ENCODE measurements at places on chromosomes 16 and 17. TPM values are rescaled to one million over a fixed set of nuclear protein-coding genes. Genes with fewer than 3 reads are reported as not detected.

Gene PGAP6
- 39.5 TPM for total RNA-seq

Gene ZNF750
- total RNA-seq, result not detected

Gene OR1E1
- total RNA-seq, result not detected

Gene TP53TG3F
- not detected for total RNA-seq

Gene KRTAP9-2
- total RNA-seq, result not detected

Gene HOXB5
- 0.74 TPM for total RNA-seq

Gene MT4
- total RNA-seq, result not detected

Gene SSTR5
- total RNA-seq, result not detected

Gene COX11
- 46.0 TPM for total RNA-seq

Gene CAVIN1
- 479 TPM for total RNA-seq

DNA sequence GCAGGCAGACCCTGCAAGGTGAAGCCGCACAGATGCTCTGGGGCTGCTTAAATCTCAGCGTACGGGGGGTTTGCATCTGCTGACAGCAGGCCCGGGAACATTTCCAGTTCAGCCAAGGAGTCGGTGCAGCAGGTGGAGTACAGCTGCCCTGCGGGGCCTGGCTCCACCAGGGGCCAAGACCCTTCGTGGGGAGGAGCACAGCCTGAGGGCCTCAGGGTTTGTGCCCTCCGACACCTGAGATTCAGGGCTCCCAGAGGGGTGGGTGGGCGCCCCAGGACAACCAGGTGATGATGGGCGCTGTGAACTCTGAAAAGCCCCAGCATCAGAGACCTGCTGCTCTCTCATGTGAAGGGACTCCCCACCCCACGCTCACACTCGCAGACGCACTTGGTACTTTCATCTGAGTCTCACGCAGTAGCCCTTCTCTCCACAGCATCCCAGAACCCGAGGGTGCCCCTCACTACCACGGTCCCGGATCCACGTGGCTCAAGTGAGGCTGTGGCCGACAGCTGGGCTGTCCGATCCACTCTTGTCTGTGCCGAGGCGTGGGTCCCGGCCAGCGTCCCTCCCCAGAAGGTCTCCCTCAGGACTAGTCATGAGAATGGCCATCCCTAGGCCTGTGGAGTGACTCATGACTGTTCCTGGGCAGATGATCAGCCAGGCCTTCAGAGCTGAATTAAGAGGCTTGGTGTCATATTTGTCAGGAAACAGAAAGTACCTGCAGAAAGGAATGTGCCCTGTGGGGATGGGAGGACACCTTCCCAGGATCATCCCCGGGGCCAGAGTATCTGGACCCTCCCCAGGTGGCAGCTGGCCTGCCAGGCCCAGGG, 29.6 kb downstream of the ACSF3 start:
- no peak for DNase-seq

DNA sequence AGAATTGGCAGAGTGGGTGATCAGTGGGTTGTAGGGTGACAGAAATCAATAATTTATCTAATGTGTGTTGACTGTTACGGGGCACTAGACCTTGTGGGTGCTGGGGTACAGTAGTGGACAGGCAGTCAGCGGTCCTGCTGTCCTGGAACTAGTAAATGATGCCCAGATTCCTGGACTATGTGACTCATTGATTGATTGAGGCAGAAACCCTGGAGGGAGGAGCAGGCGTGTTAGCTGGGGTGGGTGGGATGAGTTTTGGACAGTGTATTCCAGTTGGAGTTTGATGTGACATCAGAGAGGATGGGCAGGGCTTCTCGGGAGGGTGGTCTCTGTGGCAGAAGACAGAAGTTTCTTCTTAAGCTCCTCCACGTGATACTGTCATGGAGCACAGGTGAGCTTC, 24.4 kb downstream of the PRMT7 start:
- DNase-seq, result no peak

DNA sequence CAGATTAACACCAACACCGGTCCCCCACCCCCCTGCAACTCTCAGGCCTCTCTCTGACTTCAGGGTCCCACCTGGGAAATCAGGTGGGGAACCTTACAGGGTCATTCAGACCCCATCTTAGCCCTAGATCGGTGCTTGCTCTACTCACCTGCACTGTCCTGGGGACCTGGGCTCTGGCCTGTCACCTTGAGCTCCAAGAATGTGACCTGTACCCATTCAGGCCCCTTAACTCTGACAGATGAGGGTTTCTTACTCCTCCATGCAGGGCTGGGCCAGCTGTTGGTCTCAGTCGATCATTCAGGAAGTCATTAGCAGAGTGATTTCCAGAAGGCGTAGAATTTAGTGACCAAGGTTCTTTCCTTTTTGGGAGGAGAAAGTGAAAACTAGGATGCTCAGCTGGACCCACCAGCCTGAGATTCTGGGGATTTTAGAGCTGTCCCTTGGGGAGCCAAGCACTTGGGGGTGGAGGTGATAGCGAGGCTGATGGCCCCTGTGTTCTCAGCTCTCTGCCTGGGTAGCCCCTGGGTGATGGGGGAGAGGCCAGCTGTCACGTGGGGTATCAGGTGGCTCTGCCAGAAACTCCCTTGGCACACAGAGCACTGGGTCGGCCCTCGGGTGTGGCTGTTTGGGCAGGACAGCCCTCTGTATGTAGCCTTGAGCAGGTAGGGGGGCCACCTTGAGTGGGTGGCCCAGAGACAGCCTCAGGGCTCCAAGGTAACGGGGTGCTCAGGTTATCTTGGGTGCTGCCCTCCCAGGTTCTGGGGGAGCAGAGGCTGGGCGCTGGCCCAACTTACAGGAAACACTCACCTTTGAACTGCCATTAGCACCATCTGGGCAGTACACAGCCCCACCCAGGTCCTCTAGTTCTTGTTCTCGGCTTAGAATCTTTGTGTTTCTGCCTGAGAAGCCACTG, 724 bp downstream of the MVP start:
- no peak for DNase-seq

GRCh38 chr17:41452281-41452680, 11.5 kb upstream of the KRT38 start:
- no peak for DNase-seq

- DNase-seq, result peak; percentile 89
These were observed at the start of gene PER1 for GRCh38 chr17:8152112-8152775. Gene PER1, minus strand, starts transcription at chr17:8152404. Its CDS starts 1,698 bp downstream, at chr17:8150706.

DNA sequence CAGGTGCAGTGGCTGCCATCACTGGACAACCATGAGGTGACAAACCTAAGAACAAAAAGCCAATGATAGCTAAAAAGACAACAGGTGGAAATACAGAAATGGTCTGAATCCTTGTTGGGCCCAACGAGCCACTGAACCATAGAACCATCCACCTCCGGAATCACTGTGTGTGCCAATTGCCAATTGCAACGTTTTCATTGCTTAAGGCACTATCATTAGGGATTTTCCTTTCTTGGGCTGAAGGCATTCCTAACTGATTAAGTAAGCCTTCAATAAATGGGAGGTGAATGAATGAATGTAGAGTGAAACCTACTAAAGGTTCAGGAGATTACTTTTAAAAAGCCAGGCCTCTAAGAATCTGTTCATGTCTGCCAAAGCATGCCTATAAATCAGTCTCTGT, 3.6 kb downstream of the USP31 start:
- no peak for DNase-seq

GRCh38 chr17:7825206-7825990, 8.6 kb upstream of the KDM6B start:
- DNase-seq, result no peak

DNA sequence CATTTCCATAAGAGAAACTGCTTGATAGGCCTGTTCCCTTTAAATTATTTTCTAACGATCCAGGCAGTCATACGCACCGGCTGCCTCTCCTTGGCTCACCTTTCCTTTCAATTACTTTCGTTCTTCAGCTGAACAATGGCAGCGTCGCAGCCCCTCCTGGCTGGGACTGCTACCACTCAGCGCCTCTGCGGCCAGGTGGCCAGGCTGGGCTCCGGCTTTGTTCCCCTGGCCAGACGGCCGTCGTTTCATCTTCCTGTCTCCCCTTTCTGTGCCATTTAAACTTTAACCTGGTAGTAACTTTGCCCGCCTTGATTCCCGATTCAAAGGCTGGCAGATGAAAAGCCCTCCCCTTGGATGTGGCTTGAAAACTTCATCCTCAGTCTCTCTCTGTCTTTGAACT, 79.0 kb downstream of the C16orf78 start:
- peak; percentile 9 for DNase-seq

DNA sequence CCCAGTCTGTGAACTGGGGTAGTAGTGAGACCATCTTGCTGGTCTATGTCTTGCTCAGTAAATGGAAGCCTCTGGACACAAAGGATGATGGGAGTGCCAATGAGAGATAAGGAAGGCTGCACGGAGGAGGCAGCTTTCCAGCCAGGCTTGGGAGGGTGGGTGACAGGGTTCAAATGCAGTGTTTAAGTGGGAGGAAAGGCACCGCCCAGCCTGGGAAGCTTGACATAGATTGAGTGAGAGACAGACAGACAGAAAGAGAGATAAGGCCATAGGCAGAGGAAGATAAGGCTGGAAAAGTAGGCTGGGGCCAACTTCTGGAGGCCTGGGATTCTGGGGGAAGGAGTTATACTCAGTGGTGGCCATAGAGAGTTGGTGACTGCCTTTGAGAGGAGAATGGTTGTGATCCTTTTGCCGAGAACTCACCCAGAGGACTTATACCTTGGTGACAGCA, 7.2 kb upstream of the COL1A1 start:
- no peak for DNase-seq

GRCh38 chr16:85761861-85762260, 11.0 kb upstream of the C16orf74 start:
- DNase-seq, result no peak

DNA sequence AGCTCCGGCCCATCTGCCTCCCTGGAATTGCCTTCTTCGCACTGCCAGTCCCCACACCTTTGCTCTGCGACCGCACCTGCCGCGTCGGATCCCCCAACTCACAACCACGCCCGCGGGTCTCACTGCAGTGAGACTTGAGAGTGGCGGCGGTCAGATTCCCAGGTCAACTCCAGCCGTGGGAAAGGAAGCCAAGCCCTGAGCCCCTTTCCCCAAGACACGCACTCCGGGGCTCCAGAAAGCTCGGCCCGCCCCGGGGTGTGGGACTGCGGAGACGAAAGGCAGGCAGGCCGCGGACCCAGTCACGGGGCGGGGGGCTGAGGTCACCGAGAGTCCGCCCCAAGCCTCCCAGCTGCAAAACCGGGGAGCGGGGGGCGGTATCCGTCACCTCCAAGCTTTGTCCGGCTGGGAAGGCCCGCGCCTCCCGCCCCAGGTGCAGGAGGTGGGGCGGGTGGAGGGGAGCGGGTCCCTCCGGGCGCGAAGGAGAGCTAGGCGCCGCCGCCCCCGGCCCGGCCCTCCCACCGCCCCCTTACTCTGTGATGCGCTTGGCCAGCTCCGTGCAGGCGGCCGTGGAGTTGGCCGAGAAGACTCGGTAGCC, 615 bp downstream of the PRPSAP1 start:
- peak; percentile 27 for DNase-seq

DNA sequence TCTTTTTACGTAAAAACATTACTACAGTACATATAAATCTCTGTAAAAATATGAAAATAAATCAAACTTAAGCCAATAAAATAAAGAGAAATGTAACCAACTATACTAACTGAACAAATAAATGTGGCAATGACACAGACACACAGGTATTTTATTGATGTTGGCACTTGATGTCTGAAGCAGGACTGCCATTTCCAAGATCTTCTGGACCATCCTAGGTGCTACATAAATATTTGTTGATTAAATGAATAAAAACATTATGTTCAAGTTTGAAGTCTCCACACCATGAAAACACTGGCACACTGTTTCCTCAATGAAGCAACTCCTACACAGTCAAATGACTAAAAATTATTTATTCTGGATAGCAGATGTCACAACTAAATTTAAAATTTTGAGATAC, 106.9 kb downstream of the NCOR1 start:
- DNase-seq, result no peak

- DNase-seq, result no peak
These were observed 13.4 kb downstream of the RTN4RL1 start for GRCh38 chr17:2011411-2012371.

DNA sequence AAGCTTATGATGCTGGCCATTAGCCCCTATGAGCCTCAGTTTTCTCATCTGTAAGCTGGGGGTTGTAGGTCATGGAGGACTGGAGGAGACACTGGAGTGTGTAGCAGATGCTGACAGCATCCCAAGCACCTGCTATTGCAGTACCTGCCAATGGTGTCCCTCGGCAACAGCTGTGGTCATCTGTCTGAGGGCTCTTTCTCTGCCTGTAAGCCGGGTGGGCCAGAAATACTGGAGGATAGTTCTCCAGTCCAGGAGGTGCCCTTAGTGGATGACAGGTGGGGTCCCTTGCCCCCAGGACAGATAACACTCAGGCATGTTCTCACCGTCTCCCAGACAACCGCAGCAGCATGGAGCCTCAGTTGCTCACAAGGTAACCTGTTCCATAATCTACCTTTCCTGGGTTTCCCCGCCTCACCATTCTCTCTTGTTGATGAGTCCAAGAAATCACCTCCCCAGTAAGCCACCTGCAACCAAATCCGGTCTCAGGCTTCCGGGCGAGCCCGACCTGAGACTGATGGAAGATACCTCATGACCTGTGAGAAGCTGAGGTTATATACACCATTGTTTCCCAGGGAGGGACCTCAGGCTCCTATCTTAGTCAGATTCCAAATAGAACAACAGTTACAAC, 23.8 kb downstream of the NLRP1 start:
- no peak for DNase-seq

GRCh38 chr16:84294117-84294516, 561 bp upstream of the WFDC1 start:
- no peak for DNase-seq

- no peak for DNase-seq
These were observed 14.8 kb downstream of the CPD start for GRCh38 chr17:30393491-30393890.

DNA sequence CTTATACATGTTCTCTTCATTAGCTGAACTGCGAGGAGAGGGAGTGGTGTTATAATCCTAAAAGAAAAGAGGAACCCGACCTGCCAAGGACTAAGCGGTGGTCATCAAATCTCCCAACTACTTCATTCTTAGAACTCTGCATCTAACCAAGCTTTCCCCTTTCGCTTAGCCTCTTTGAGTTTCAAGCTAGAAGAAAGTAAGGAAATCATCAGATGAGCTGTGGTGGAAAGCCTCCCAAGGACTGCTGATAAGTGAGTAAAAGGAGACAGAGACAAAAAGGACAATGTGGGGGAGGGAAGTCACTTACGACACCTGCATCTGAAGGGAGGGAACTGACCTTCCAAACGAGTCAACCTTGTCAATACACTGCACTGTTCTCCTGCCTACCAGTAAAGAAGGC, 121.3 kb downstream of the TRIM37 start:
- no peak for DNase-seq

DNA sequence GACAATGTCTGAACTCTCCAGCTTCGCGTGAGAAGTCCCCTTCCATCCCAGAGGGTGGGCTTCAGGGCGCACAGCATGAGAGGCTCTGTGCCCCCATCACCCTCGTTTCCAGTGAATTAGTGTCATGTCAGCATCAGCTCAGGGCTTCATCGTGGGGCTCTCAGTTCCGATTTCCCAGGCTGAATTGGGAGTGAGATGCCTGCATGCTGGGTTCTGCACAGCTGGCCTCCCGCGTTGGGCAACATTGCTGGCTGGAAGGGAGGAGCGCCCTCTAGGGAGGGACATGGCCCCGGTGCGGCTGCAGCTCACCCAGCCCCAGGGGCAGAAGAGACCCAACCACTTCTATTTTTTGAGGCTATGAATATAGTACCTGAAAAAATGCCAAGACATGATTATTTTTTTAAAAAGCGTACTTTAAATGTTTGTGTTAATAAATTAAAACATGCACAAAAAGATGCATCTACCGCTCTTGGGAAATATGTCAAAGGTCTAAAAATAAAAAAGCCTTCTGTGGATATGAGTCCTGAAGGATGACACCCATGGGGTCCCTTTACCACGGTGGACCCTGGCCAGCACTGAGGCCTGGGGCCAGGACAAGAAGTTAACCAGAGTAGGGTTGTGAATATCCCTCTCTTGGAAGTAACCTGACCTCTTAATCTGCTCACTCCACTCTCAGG, 10.5 kb upstream of the ITGAD start:
- no peak for DNase-seq

GRCh38 chr17:10224582-10225195, 26.3 kb upstream of the GAS7 start:
- no peak for DNase-seq
